ENCODE measurements at places on chromosomes 13 and 19. TPM values are rescaled to one million over a fixed set of nuclear protein-coding genes. Genes with fewer than 3 reads are reported as not detected.

DNA sequence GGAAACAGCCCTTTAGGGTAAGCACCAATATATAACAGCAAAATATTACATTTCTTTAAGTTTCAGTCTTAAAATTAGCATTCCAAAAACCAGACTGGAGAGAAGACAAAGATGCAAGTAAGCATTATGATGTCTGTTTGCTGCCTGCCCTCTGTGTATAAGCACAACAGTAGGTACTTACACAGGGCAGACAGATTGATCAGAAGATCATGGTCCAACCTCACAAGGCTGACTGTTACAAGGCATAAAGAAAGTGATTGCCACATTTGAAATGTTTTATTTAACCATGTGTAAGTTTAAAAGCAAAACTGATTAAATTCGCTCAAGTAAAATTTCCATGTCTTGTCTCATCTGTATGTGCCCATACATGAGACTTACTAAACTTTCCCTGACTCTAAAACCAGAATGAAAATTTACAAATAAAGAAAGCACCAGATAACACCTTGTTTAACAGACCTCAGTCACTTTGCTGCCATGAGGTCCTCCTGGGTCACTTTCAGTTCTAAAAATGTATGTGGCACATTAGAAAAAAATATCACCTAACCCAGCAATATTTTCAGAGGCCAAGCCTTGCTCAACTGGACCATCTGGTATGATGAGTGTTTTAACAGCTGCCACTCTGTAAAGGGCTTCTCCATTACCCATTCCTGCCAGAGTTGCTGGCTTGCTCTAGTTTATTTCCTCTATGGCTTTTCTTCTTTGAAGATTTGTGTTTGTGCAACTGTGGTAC lies 297.0 kb downstream of the RBM26 start:
- DNase-seq, result no peak

- no peak for DNase-seq
These were observed 65.6 kb upstream of the HTR2A start for GRCh38 chr13:46962281-46962941.

DNA sequence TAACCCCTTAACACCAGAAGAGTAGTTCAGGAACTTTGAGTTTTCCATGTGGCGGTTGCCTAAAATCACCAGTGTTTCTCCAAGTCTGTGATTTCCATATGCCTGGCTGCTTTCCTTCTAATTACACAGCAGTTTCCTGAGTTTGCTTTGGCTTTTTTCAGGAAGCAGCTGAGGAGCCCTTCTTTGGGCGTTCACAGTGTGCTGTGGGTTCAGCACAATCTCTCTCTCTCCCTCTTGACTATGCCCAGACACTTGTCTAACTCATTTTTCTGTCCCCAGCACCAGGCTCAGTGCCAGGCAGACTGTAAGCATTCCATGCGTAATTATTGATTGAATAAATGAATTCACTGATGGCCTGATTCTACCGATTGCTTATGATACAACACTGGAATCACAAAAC lies 19.7 kb downstream of the SCEL start:
- no peak for DNase-seq

- DNase-seq, result peak; percentile 62
These were observed 10.4 kb upstream of the ZSWIM4 start for GRCh38 chr19:13784731-13785452.

GRCh38 chr19:1777149-1777548 lies 23.8 kb downstream of the ONECUT3 start:
- no peak for DNase-seq

DNA sequence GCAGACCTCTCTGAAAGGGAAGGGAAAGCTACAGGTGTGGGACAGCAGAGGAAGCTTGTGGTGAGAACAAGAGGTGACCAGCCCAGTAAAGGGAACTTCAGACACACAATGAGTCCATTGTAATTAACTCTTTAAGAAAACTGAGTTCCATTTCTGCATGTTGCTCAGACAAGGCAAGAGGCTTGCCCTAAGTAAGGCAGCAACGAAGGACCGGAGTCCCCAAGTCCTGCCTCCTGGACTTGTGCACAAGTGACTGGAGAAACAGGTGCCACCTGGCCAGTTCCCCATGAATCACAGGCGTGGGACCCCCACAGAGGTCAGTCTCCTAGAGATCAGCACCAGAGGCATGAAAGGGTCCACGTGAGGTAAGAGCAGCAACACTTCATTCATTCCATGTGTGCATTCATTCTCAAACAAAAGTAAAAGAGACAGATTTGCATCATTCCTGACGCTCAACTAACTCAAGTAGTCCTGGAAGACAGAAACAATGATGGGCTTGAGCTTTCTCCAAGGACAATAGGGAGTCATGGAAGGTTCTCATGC lies 14.7 kb upstream of the SIGLEC6 start:
- no peak for DNase-seq

The KMT2B gene
- 65.6 TPM for total RNA-seq

DNA sequence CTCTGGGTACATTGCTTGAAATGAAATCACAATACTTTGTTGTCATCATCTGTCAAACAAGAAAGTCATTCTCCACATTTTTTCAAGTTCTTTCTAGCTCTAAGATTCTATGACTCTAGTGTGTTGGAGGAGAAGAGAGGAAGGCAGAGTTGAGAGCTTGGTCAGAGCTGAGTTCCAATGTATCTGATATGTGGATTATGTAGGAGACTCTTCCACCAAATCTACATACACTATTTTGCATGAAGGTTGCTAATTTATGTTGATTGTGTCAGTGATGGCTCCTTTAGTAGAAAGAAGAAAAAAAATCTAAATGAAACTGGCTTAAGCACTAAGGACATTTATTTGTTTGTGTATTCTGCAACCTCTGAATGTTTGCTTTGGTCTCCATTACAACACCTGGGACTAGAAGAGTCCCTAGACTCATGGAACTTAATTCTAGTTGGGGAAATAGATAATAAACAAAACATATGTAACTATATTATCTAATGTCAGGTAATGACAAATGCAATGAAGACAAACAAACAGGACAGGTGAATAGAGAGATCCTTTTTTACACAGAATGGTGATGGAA lies 691.9 kb downstream of the UQCRFS1 start:
- no peak for DNase-seq

- DNase-seq, result no peak
These were observed 6.9 kb downstream of the ZNF490 start for GRCh38 chr19:12603714-12604113.

DNA sequence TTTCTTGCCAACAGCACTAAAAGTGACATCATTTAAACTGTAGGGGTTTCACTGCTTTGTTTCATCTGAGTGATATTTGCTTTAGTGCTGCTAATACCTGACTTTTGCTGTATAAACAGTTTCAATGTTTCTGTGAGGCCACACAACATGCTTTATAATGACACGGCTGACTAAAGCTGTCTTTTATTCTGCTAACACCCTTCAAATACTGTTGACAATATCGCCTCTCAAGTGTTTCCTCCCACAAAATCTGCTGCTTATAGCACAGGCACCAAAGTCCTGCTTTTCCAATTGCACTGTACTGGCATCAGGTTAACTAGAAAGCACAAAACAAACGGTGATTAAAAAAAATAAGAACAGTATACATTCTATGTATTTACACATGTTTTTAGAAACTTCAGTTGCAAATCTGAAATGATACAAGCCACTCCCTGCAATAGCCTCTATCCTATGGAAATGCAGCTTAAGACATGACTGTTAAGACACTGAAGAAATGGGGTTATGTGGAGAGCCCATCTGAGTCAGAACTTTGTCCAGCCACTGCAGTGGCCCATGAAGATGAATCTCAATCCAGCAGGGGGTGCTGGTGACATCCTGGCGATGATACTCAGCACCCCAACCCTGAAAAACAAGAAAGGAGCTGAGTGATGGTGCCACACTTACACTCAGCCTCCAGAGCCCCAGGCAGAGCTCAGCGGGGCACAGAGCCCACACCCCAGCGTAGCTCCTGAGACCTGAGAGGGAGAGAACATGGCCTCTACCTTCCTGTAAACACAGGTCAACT lies 29.4 kb downstream of the RFXAP start:
- no peak for DNase-seq

DNA sequence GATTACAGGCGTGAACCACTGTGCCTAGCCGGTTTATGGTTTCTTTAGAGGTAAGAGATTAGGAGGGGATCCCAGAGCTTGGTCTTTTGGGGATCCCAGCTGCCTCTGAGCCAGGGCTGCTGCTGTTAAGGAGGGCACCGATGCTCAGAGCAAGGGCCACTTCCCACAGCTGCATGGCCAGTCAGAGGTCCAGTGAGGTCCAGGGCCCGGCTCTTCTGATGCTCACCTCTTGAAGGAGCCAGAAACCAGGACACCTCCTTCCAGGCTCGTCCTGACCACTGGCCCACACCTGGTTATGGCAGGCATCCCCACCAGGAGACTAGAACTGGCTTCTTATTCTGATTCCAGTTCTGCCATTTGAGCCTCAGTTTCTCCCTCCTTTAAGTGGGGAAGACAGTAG lies 149.0 kb downstream of the TEX29 start:
- DNase-seq, result no peak

The WDR87 gene
- total RNA-seq, result not detected

GRCh38 chr13:100789025-100789424 lies 114.4 kb upstream of the TMTC4 start:
- no peak for DNase-seq

The PSG2 gene
- total RNA-seq, result not detected

DNA sequence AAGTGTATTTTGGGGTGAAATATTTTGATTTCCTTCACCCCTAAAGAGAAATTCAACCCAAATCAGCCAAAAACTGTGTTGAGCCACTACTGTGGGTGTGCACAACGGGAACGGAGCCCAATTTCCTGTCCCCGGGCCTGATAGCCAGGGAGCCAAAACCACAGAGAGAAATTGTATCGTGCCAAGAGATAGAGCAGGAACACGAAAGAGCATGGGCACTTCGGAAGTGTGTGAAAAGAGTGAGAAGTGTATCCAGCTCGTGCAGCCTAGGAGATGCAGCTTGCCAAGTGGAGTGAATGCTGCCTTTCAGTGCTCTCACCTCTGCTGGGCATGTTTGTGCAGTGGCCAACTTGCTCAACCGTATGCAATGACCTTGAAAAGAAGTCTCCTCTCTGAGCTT lies 19.4 kb upstream of the PLEKHF1 start:
- DNase-seq, result no peak

GRCh38 chr13:111347438-111347837 lies 27.0 kb downstream of the TEX29 start:
- no peak for DNase-seq

The SEMA6B gene
- total RNA-seq, result 0.37 TPM

DNA sequence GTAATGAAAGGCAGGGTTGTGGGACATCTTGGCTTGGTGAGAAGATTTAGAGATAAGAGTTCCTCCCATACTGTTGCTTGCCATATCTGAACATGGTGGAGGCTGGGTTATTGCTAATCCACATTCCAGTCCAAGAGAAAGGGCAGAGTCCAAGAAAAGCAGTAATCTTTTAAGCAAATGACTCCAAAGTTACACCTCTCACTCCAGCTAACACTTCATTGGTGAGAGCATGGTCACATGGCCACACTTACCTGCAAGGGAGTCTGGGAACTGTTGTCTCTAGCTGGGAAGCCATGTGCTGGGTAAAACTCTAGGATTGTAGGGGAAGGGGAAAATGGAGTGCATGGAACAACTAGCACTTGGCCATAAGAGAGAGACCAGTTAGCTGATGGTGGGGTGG lies 5.6 kb downstream of the C19orf81 start:
- DNase-seq, result no peak

The F2RL3 gene
- total RNA-seq, result 0.83 TPM

The SOHLH2 gene
- not detected for total RNA-seq

DNA sequence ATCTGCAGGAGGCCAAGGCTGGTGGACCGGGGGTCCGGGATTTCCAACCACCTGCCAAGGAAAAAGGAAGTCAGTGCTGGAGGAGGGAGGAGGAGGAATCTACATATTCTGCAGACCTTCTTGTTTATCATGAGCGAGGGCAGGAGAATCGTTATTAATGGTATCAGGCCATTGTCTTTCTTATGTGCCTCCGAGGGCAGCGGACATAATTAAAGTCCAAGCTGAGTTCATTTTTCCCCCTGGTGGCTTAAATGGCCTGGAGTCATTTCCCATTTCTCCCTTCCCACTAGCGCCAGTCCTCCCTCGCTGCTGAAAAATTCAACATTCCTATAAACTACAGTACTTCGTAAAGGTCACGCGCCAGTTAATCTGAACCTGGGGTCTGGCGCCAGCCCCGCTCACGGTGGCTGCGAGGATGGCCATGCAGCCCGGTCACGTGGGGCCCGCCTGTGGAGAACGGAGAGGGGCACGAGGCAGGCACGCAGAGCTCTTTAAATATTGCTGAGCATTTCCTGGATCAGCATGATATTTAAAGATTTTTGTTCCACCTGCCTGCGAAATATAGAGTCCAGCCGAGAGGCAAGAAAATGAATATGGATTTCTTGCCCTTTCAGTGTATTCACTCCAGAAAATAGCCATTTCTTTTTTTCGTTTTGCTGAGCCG lies 85.2 kb upstream of the PCDH8 start:
- DNase-seq, result no peak

The NAPSA gene
- 1.4 TPM for total RNA-seq

DNA sequence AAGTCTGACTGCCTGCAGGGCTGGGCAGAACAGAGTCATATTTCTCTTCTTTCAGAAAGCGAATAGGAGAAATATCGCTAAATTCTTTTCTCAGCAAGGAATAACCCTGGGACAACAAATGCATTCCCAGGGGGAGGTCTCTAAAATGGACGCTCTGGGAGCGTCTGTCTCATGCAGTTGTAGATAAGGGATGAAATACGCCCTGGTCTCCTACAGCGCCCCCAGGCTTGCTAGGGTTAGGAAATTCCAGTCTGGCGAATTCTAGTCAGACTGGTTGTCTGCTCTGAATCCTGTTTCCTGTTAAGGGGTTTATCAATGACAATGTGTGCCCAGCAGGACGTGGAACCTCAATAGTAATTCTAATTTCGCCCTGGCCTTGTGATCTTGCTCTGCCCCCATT lies 1214.1 kb downstream of the DIAPH3 start:
- DNase-seq, result no peak

GRCh38 chr13:19927117-19927748 lies 31.3 kb upstream of the ZMYM2 start:
- no peak for DNase-seq

DNA sequence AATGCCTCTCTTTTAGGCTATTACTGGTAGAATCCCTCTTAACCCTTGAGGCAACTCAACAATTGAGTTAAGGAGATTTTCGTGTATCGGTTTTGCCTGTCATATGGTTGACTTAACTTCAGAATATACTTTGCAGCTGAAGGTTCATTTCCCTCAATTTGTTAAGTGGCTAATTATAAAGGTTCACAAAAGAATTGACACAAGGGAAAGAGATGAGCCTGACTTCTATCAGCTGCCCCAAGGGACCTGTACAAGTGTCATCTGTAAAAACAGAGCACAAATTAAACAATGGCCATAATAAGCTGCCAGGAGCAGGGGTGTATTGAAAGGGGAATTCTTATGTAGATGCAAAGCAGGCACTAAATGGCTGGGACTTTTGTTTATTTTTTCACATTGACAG lies 334.8 kb upstream of the OBI1 start:
- DNase-seq, result no peak

DNA sequence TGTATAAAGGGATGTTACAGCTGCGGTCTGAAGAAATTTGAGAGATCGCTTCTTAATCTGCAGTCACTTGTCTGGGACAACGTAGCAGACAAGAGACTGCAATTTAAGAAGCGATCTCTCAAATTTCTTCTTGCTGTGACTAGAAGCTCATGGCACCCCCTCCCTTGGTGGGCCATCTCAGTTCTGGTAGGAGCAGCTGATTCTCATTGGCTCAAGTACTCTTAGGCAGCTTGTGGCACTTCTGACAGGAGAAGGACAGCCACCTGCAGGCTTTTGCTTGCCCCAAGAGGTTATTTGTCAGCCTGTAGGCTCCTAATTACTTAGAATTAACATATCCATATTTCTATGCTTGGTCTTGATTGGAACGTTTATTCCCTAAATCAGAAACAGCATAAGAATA lies 503.0 kb downstream of the DCT start:
- no peak for DNase-seq

Measured in activated B cell treated with CpG ODN at 0.5 μM for 24 hours (primary cell).